ENCODE measurements at places on chromosomes 7 and 10. TPM values are rescaled to one million over a fixed set of nuclear protein-coding genes. Genes with fewer than 3 reads are reported as not detected.
A peak's percentile ranks its signal among the peaks of the same experiment; 100 is the strongest.

- no peak for DNase-seq
Measured at GRCh38 chr7:31051598-31052486, at the start of gene ADCYAP1R1. Gene ADCYAP1R1 (plus strand): TSS chr7:31052308. CDS start chr7:31063265, 10,957 bp downstream.

GRCh38 chr7:77766801-77767605, 31.2 kb downstream of the TMEM60 start:
- no peak for DNase-seq

DNA sequence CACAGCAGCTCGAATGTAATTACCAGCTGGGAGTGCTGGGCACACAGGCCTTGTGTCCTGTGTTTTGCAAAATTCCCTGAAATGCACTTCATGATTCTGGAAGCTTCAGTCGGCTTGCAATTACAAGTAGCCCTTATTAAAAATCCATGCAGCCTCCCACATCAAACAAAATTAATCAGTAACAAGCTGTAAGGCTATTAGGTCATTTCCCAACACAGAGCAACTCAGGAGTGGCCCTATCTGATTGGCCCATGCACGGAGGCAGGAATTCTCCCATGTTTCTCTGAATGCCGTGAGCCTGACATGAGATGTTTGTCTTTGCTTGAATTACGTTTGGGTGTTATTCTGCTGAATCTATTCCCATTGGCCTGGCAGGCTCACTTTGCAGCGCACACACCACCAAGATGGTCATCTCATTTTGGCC, 36.9 kb downstream of the FOXL3 start:
- no peak for DNase-seq

- DNase-seq: no peak
Measured at GRCh38 chr7:152086513-152086912, 61.0 kb downstream of the GALNT11 start.

- no peak for DNase-seq
Measured at GRCh38 chr7:116711790-116712189, 39.8 kb downstream of the MET start.

GRCh38 chr10:99908512-99908911, 101.2 kb downstream of the DNMBP start:
- peak; percentile 34 for DNase-seq

- no peak for DNase-seq
Measured at GRCh38 chr7:146345251-146345650, 228.7 kb downstream of the CNTNAP2 start.

GRCh38 chr10:94617389-94617944, 66.1 kb upstream of the CYP2C18 start:
- DNase-seq: no peak

DNA sequence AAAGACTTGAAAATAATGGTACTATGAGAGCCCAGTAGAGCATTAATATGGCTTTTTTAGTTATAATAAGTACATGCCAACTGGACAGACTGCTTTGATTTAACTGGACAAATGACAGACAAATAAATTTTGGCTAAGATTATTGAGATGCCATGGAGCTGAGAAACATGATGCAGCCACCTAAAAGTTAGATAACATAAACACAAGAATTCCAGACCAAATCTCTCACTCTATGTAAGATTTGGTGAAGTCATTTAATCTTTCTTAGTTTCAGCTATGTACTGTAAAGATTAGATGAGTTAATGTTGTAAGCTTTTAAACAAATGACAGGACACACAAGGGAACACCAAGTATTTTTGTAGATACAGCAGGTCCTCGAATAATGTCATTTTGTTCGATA, 118.2 kb downstream of the CACNA2D1 start:
- DNase-seq: no peak

DNA sequence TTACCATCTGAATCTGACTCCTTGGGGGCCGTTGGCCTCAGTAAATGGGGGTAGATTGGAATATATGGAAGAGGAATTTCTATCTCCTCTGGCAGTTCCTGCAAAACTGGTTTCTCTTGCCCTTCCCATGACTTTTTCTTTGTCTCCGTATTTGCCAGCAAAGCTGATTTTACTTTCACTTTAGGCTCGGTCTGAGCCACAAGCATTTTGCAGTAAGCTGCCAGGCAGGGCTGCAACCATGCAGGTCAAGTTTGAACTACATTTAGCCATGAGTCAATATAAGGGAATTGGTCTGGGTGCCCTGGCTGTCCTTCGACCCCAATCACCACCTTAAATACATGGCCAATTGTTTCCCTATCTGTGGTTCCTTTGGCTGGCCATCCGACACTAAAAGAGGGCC, 104.3 kb downstream of the TRIM24 start:
- DNase-seq: no peak

DNA sequence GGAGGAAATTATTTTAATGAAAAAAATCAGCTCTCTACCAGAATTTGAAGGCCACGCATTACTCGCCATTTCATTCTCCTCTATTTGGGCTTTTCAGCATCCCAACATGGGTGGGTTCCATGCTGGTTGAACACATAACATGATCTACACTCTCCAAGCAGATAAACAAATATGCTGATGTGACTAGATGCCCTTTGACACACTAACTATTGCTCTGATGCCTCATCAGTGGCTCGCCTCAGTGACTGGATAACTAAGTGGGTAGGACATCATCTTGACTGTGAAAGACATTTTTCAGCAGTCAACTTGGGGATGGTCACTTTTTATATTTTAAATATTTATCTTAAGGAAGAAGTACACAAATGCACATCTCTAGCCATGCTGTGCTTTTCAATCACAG, 113.9 kb upstream of the LAMB4 start:
- DNase-seq: no peak

GRCh38 chr10:90966146-90966545, 45.3 kb upstream of the ANKRD1 start:
- DNase-seq: no peak

DNA sequence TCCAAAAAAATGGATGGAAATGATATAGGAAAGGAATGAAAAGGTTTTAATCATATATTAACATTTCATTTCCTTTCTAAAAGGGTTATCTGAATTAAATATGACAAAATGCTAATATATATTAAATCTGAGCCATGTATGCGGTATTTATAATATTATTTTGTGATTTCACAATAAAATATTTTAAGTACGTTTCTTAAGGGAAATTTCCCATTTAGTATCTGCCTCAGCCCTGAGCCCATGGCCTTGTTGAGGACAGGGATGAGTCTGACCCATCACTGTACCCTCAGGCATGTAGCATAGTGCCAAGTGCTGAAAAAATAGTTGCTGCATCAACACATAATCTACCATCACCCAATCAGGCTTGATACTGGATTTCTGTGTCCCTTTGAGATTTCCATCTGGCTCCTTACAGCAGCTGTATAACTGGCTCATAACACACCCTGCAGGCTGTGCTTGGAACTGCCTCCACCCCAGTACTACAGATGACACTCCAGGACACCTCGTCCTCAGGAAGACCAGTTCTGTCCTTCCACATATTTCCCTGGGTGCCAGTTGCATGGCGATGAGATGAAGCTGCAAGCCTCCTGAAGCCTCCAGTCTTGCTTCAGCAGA, 59.4 kb upstream of the ASAH2 start:
- DNase-seq: peak; percentile 55

GRCh38 chr7:131610007-131610406, 53.6 kb upstream of the PODXL start:
- DNase-seq: no peak

DNA sequence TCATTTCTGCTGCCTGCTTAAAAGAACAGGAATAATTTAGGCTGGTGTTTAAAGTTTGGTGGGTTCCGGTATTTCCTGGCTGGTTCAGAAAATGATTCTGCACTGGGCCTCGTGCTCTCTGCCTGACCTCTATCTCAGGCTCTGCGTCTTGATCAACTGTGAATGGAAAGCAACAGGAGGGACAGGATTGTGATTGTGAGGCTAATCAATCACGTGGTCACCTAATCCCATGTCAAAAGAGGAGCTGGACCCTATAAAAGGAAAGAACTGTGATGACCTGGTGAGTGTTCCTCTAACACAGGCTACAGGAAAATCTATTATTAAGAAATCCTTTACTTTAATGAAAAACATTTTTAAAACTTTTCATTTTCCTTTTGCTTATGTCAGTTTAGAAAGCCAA, at the start of gene DHX32:
Gene DHX32, minus strand, starts transcription at position 101 of the 400 bp plus-strand sequence. CDS start 468 bp downstream, outside the sequence.
- DNase-seq: no peak

- no peak for DNase-seq
Measured at GRCh38 chr7:55594414-55594813, 22.1 kb upstream of the VOPP1 start.

DNA sequence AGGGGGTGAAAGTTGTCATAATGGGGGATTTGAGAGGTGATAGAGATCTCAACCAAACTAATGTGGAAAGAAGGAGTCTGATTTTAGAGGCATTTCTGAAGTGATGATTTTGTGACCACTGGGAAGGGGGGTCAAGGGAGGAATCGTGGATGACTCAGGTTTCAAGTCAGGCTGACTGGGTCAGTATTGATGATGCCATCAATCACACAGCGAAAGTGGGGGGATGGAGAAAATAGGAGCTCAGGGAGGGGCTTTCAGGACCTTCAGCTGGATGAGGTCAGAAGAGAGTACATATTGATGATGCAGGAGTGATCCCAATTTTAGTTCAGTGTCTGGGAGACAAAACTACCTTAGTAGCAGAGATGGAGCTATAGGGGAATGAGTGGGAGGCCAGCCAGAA, 681.2 kb upstream of the GALNT17 start:
- no peak for DNase-seq

DNA sequence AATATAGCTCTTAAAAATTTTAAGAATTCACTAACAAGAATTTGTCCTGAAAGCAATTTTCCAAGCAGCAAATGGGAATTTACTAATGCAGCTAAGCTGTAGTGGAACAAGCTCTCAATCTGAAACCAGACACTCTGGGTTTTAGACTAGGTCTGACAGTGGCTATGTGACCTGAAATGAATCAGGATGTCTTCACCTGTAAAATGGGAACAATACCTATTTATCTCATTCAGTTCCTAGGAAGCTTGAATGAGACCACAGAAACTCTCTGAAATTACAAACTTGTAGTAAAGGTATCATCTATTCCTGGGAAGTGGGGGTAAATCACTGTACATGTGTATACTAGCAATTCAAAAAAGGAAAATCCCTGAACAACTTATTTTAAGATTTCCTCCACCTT, 1.2 kb downstream of the DNAJC2 start:
- DNase-seq: no peak

- DNase-seq: no peak
Measured at GRCh38 chr10:124898471-124898870, 43.5 kb upstream of the ZRANB1 start.

- no peak for DNase-seq
Measured at GRCh38 chr10:33749790-33750189, 415.3 kb upstream of the NRP1 start.

GRCh38 chr7:16652888-16653287, 6.9 kb downstream of the BZW2 start:
- no peak for DNase-seq

DNA sequence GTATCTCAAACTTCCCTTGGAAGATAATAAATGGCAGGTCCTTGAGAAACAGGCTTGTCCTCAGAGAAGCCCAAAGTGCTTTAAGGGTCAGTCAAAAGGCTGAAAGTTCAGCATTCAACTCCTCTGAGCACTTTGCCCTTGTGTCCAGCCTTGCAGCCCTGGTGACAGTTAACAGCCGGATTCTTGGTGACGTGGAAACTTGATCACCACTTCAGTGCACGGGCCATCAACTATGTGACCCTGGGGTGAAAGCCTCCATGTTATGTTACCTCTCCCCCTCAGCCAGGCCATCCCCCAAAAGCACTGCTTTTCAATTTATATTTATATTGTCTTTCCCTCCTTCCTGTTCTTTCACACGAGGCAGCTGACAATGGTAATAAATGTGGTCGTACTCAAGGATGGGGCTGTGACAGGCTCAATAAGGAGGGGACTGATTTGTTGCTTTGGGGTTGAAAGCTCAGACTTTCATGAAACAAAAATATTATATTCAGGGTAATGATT, 164.0 kb upstream of the NRP1 start:
- DNase-seq: no peak

GRCh38 chr10:33412653-33413361, 78.3 kb upstream of the NRP1 start:
- peak; percentile 29 for DNase-seq

- no peak for DNase-seq
Measured at GRCh38 chr7:24580283-24580946, 7.2 kb downstream of the PALS2 start.

- peak; percentile 82 for DNase-seq
Measured at GRCh38 chr10:120948889-120949608, 97.9 kb downstream of the WDR11 start.

- DNase-seq: no peak
Measured at GRCh38 chr10:49632406-49633317, 18.8 kb downstream of the CHAT start.

- DNase-seq: no peak
Measured at GRCh38 chr10:14243221-14243620, 87.5 kb downstream of the FRMD4A start.

DNA sequence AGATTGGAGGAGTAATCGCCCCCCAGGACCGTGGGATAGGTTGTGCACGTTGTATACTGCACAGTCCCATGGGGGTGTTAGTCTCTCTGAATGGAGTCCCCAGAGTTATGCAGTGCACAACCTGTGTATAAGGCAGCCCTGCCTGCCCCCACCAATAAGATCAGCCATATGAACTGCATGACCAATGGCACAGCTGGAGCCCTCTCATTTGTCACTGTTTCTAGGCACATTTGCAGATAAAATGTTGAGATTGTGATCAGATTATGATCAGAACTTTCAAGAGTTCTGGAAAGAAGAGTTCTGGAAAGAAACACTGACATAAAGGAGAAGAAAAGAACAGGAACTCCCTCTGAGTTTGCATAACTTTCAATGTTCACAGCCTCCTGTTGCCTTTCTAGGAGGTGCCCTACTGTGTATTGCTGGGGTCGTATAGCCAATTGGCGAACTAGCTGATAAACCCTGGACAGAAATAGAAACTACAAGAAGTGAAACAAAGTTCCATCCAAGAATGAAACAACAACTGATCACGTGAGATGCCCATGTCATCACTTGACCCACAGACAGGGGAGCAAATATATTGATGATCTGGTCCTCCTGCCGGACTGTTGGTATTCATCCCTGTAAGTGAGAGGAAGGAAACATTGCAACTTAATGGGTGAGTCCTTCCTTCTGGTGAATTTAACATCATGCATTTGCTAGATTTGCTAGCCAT, 49.6 kb upstream of the TOMM7 start:
- no peak for DNase-seq

The ODAD2 gene
- 0.23 TPM for total RNA-seq

The CRYGN gene
- total RNA-seq: not detected

The CPVL gene
- total RNA-seq: not detected

The SFTPA2 gene
- total RNA-seq: not detected

The TBC1D12 gene
- total RNA-seq: 0.39 TPM

The CHRM2 gene
- total RNA-seq: not detected

The ELMO1 gene
- 96.2 TPM for total RNA-seq

The STEAP1B gene
- total RNA-seq: not detected

The GPR26 gene
- total RNA-seq: not detected

The UCN3 gene
- total RNA-seq: not detected

The CRPPA gene
- total RNA-seq: 1.0 TPM

The SORCS1 gene
- not detected for total RNA-seq
